WERI-Rb-1 (cell line): ENCODE measurements at places on chromosomes 7 and 10.

GRCh38 chr7:15323550-15323949, 238.3 kb downstream of the AGMO start:
- no peak for DNase-seq

DNA sequence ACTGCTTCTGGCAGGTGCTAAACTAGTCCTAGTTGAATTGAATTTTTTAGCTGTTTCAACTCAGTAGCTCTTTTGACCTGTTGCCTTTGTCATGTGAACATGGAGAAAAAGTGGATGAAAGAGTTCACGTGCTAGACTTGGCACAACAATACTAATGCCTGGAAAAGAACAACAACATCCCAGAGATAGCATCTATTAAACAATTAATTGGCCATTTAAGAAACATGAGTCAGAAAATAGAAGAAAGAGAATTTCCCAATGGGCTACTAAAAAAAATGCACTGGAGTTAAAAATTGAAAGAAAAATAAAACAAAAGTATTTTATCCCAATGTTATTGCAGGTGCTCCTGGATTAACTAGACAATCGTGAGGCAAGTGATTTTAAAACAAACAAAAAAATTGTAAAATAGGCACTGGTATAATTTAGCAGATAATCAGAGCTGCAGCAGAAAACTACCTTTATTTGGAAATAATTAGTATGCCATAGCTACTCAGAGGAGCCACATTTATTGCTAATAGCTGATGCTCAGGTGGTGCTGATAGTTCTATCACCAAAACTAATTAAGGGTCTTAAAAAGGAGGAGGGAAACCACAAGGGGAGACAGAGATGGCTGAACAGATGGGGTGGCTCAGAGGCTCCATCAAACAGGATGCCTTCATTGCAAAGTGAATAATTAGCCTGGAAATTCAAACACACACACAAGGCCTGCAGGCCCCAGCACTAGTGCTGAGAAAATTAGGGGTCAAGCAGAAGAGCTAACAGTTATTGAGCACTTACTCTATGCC, 17.6 kb downstream of the CCDC71L start:
- DNase-seq, result no peak

- DNase-seq, result no peak
These were observed 28.4 kb upstream of the VWDE start for GRCh38 chr7:12431886-12432556.

DNA sequence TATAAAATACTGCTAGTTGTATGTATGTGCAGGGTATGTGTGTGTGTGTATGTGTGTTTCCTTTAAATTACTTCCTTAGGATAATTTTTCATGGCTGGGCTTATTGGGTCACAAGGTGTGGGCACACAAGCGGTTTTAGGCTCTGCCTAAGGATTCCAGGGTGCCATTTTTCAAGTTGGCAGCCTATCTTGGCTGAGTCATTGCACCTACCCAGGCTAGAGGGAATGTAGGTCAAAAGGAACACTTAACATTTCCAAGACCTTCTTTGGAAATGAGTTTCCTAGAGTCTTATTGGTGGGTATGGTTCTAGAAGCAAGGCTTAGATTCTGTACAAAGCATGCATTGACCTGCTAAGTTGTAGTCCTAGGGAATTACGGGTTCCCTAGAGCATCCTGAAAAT, 642.1 kb downstream of the LRMDA start:
- DNase-seq, result no peak

DNA sequence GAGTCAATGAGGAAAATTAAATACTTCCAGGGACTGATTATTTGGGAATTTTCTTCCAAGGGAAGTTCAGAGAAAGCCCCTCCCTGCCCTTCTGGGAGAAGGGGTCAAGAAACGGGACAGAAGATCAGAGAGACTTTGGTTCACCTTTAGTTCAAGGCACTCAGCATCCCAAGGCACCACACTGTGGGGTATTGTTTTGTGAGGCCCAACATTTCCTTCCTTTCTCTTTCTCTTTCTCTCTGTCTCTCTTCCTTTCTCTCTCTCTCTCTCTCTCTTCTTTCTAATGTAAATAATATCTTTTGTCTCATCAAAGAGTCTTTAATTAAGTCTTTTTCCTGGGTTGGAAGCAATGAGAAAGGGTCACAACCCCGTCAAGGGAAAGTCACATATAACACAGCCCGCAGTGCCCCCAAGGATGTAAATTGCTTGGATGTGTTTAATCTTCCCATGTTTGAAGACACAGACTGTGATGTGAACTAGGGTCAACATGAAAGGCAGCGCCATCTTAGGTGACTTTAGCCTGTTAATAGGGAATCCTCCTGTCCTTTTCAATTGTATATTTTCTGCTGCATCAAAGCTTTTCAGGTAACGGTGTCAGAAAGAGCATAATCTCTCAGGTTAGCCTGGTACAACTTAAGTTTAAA, 983.3 kb upstream of the C7orf33 start:
- peak; percentile 16 for DNase-seq

DNA sequence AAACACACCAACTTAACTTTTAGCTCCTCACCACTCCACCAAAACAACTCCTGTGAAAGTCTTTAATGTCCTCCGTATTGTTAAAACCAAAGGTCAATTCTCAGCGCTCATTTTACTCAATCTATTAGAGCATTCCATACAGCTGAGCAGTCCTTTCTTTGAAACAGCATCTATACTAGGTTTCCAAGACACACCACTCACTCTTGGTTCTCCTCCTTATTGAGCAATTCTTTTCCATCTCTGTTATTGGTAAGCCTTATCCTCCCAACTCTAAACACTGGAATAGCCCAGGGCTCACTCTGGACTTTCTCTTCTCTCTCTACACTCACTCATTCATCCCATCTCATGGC, 34.9 kb downstream of the COA1 start:
- no peak for DNase-seq

GRCh38 chr7:24939416-24939815, 40.6 kb downstream of the OSBPL3 start:
- DNase-seq, result no peak

DNA sequence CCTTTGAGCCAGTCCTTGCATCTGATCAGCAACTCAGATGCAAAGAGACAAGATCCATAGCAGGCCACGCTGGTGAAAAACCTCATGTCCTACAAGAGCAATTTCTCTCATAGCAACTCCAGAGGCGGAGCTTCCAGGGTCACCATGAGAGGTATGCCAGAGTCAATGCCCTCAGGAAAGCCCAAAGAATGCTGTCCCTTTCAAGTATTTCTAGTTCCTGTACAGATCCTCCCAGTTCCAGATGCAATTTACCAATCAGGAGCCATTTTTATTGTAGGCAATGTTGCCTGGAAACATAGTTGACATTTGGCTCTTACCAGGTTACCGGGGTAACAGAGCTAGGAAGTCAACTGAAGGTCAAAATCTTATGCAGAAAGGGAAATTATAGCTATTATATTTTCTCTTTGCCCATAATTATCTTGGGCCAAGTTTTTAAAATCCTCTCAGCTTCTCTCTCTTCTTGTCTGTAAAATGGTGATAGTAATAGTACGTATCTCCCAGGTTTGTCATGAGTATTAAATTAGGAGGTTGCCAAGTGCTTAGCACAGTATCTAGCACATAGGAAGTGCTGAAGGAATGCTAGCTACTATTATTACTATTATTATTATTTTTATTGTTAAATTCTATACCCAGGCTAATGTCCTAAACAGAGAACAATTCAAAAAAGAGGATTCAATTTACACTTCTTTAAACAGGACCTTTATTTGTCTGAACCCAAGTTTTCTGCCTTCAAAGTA, 46.3 kb upstream of the TM9SF3 start:
- no peak for DNase-seq

DNA sequence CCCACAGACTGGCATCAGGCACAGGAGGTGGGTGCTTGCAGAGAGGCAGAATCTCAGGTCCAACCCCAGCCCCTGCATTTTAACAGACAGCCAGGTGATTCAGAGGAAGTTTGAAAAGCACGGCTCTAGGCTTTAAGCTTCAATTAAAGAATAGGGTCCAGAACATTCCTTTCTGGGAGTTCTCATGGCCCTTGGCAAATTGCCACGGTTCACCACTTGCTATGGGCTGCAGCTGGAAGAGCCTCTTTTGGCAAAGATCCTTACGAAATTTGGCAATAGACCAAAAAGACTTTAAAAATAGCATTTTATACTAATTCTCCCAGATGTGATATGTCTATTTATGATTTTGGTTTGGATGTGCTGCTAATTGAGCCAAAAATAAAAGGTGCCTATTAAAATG, 148.1 kb downstream of the ITGA8 start:
- no peak for DNase-seq

GRCh38 chr10:74081192-74081803, 69.3 kb downstream of the AP3M1 start:
- DNase-seq, result peak; percentile 57

DNA sequence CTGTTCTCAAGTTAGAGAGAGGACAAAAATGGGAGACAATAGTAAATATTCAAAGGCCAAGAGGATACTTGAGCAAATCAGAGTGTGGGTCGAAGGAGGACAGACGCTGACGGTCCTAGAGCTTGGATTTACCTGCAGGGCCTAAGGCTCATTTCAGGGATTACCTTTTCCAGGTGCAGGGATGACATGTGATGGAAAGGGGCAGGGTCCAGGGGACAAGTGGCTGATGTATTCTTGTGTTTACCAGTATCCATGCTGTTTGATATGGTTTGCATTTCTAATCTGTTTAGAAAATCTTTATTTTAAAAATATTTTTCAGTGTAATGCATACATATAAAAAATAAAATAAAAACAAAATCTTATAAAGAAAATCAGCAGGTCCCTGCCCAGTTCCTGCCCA, 5.3 kb downstream of the GALNTL5 start:
- DNase-seq, result no peak

- no peak for DNase-seq
These were observed 842 bp upstream of the SKIDA1 start for GRCh38 chr10:21526188-21526859.

DNA sequence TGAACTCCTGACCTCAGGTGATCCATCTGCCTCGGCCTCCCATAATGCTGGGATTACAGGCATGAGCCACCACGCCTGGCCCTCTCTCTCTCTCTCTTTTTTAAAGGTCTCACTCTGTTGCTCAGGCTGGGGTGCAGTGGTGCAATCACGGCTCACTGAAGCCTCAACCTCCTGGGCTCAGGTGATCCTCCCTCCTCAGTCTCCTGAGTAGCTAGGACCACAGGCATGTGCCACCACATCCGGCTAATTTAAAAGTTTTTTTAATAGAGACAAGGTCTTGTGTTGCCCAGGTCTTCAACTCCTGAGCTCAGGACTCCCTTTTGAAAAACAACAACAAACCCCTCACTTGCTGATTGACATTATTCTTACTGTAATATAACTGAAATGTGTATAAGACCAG, 11.6 kb downstream of the PALD1 start:
- no peak for DNase-seq

DNA sequence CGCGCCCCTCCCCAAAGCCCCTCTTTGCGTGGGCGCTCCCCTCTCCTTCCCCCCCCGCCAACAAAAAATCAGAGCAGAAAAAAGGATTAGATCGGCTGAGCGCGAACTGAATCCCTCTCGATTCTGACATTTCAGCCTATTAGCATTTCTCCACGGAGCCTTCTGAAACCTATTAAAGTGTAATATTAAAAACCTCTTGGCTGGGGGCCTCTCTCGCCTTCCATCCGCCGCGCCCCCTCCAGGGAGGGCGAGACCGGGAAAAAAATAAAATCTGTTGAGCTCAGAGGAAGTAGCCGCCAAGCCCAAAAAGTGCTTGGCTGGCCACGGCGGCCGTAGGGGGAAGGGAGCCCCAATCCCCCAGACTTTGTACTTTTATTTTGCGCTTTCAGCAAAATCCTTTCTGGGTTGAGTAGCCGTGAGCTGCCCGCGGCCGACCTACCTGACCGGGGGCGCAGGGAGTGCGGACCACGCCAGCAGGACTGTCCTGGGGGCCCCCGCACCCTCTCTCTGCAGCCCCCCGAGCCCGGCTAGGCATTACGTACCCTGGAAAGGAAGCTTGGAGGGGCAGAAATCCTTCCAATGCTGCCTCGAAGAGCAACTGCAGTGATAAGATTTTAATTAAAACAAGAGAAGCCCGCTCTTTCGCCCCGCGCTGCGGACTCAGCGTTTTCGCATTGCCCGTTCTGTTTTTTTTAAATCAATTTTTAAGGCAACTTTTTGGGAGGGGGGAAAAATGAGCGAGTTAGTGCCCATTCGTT, 1.3 kb upstream of the TNRC18 start:
- no peak for DNase-seq

GRCh38 chr7:21939136-21939857, 6.4 kb downstream of the CDCA7L start:
- no peak for DNase-seq

DNA sequence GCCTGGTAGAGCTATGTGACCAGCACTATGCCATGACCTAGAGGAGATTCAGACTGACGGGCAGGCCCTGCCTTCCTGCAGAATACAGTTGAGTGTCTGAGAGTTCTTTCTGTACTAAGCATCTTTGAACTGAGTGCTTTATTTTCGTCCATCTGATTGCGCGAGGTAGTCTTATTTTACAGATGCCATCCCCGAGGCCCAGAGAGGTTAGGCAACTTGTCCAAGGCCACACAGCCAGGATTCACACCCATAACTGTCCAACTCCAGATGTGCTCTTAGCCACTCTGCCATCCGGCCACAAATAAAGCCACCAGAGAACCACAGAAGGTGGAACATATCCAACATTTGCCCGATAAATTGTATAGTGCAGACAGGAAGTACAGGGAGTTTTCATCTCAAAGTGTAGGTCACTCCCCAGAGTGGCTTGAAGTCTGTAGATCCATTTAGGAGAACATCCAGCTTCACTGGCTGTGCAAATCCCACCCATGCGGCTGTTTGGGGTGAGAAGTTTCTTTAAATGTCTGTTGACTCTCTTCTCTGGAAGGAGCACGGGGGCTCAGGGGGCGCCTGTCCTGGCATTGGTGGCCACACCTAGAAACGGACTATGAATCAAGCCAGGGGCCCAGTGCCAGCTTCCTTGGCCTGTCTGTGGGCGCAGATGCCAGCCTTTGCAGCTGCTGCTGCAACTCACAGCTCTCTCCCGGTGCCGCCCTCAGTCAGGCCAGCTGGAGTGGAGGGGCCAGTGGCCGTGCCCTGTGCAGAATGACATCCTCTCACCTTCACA, 11.1 kb downstream of the CHST3 start:
- no peak for DNase-seq

- no peak for DNase-seq
These were observed 8.8 kb downstream of the SLC4A2 start for GRCh38 chr7:151068069-151068773.

DNA sequence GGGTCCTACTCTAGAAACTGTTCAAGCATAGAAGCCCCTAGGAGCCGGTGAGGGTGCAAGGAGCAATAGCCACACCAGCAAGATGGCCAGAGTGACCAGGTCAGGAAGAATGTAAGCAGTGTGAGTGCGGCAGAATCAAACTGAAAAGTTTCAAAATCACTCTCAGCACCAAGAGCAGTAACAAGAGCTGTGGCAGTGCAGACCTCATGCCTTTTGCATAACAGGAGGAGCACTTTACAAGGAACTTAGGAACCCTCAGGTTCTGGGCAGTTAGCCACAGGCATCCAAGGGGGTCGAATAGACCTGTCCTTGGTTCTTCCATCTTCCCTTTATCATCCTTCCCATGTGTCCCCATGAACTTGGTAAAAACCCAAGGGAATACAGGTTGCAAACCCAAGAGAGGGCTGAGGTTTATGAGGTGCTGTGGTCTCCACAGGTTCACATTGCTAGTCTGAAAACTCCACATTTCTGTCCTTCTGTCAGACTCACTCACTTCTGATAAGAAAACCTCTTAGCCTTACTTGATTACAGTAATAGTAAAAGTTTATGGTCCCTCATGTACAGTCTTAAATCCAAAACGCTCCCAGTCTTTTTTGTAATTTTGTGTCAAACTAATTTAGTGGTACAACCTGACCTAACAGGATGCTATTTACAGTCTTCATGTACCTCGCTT, 78.4 kb downstream of the PON1 start:
- DNase-seq, result no peak
